ENCODE measurements at places on chromosomes 4 and X.

DNA sequence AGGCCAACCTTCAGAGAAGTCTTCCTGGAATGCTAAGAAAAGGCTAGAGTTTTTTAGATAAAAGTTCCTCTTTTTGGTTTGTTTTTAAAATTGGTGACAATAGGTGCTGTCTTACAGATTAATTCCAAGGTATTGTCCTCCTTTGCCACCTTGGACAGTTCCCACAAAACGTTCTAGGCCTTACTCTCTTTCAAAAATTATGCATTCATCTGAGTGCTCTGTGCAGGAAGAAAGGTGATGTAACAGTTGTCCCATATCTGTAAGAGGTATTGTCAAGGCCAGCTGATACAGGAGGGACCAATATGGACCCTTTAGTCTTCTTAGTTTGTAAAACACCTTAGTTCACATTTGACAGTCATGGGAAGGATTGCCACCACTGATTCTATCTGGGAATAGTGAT, 15.9 kb upstream of the CXCL5 start:
- no peak for DNase-seq

GRCh38 chrX:40282946-40283660, 185.3 kb upstream of the BCOR start:
- no peak for DNase-seq

DNA sequence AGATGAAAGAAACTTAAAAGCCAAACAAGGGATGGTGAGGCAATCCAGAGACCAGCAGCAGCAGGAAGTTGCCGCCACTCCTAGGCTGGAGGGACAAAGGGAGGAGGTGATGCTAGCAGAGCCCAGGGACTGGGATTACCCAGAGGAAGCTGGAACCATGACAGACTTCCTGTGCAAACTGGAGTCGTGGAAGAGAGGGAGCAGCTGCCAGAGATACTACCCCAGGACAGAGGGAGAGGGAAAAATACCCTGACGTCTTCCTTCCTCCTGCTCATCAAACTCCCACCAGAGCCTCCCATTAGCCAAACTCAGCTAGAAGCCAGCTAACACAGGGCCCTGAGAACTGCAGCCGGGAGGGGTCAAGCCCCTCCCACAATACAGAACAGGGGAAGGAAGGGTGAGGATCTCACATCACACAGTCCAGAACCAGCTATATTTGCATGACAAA, 101.2 kb upstream of the KLF3 start:
- DNase-seq, result no peak

- DNase-seq, result no peak
These were observed 2.8 kb downstream of the TMEM271 start for GRCh38 chr4:573122-573892.

- DNase-seq, result no peak
These were observed 5.5 kb upstream of the RAB40A start for GRCh38 chrX:103524747-103525146.

GRCh38 chr4:189129044-189129694, 811.5 kb upstream of the FRG1 start:
- DNase-seq, result no peak

DNA sequence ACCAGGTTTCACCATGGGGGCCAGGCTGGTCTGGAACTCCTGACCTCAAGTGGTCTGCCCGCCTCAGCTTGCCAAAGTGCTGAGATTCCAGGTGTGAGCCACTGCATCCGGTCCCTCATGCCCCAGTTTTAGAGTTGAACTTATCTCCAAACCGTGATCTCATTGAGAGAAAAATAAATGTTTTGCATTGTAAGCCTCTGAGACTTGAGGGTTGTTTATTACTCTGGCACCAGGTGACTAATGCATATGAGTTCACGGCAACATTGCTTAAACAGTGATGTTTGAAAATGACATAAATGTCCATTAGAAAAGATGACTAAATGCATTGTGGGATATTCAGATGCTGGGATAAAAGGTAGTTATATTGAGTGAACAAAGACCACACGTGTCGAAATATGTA, 22.9 kb upstream of the FAT1 start:
- DNase-seq, result no peak

- peak; percentile 15 for DNase-seq
These were observed 96.2 kb upstream of the APOOL start for GRCh38 chrX:84907324-84907968.

- peak; percentile 27 for DNase-seq
These were observed 36.9 kb downstream of the AMMECR1 start for GRCh38 chrX:110280954-110281353.

- no peak for DNase-seq
These were observed 564.7 kb upstream of the ACTRT1 start for GRCh38 chrX:128616933-128617332.

- DNase-seq, result peak; percentile 68
These were observed 9.1 kb downstream of the NSG1 start for GRCh38 chr4:4395849-4396627.

DNA sequence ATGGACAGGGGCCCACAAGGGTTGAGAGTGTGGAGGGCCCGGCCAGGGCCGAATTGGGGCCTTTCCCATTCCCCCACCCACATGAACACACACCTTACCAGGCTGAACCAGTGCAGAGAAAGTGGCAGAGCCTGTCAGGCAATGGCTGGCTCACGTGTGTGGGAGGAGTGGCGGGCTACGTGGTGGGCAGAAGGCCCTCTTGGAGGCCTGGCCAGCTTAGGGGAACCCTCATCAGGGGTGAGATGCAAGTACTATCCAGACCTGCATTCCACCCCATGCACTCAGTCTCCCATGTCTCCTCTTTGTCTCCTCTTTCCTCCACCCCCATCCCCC, 965 bp downstream of the TCEAL4 start:
- no peak for DNase-seq

DNA sequence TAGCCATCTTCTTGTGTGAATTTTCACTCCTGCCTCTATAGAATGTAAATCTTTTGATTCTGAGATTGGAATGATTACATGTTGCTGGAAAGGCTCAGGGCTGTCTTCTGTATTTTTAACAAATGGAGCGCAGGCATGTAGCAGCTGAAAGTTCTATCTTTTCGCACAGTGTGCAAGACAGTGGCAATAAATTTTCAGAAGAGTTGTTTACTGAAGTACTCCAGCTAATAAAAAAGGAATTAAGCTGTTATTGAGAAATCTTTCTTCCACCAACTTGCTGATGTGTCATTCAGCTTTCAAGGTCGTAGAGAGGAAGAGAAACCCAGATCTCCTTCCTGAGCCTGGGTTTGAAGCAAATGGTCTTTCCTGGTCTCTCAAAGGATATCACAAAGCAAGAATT, 122.0 kb upstream of the PUDP start:
- no peak for DNase-seq

DNA sequence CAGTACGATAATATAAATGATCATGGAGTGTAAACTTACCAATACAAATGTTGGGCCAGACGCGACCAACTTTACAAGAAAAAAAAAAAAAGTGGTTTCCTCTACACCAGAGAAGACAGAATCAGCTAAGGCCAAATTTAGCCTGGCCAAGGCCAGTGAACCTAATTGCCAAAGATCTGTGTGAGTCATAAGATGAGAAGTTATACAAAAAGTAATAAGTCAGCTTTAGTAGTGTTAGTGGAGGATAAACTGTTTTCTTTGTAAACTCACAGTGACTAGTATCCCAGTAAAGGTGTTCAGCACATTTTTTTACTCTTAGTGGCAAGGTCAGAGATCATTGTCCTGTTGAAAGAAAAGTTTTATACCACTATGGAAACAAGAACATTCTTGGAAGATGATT, 531.4 kb upstream of the TECRL start:
- DNase-seq, result no peak

DNA sequence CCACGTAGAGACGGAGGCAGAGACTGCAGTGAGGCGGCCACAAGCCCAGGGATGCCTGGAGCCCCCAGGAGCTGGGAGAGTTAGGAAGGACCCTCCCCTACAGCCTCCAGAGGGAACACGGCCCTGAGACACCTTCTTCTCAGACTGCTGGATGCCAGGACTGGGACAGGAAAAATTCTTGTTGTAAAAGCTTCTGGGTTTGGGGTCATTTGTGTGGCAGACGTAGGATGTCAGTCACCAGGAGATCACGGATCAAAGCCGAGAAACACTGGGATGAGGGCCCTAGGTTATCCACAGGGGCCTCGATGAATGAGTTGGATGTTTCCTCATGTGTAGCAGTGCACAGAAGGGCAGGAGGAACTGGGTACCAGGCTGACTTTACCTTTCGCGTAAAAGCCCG, 163.7 kb downstream of the SHOX start:
- no peak for DNase-seq

DNA sequence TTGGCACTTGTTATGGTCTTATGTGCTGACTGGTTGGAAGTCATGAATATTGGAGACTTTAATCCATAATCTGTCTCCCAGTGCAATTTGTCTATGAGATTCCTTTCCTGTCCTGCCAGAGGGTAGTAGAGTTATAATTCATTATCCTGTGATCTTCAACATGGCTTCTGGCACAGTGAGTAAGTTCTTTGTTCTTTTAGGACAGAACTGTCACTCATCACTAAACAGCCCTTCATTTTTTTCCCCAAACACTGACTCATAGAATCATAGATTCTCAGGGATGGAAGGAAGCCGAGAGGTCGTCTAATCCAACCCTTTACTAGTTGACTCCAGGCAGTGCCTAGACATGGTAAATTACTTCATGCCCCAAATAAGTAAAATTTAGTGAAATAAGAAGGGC, 78.4 kb downstream of the LUZP4 start:
- no peak for DNase-seq

All from NCI-H1105 treated with DMSO at 0.1 percent for 48 hours (cell line).